ENCODE measurements at places on chromosomes 16 and 17.

- peak; percentile 46 for DNase-seq
Observed at GRCh38 chr16:324451-325334, 27.8 kb downstream of the AXIN1 start.

GRCh38 chr17:65079489-65079900 is 23.0 kb upstream of the GNA13 start:
- DNase-seq = no peak

DNA sequence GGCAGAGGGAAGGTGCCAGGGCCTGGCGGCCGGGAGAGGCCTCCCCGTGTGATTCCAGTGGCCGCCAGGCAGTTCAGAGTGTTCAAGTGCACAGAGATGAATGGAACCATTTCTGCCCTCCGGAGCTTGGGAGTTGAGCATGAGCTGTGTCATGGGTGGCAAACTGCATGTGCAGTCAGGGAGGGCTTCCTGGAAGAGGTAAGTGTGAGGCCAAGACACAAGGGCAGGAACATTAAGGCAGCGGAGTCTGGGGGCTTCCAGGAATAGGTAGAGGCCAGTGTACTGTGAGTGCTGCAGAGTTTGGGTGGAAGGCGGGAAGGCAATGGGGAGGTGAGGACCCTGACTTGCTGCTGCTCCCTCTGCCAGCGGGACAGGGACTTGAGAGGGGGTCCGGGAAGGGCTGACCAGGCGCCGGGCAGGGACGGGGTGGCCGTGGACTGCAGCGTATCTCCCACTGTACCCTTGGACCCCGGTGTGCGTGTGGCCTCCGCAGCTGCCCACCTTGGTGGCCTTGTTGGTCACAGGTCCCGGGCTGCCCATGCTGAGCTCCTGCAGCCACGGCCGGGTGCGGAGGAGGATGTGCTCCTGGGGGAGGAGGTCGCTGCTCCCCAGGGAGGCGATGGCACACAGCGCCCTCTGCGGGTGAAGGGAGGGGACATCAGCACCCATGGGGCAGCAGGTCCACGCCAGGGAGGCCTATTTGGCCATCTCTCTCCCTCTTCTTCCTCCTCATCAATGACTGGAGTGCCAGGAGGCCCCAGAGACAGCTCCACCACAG is 7.5 kb upstream of the CEP131 start:
- DNase-seq = no peak

GRCh38 chr17:9421525-9421924 is 154.1 kb downstream of the STX8 start:
- no peak for DNase-seq

DNA sequence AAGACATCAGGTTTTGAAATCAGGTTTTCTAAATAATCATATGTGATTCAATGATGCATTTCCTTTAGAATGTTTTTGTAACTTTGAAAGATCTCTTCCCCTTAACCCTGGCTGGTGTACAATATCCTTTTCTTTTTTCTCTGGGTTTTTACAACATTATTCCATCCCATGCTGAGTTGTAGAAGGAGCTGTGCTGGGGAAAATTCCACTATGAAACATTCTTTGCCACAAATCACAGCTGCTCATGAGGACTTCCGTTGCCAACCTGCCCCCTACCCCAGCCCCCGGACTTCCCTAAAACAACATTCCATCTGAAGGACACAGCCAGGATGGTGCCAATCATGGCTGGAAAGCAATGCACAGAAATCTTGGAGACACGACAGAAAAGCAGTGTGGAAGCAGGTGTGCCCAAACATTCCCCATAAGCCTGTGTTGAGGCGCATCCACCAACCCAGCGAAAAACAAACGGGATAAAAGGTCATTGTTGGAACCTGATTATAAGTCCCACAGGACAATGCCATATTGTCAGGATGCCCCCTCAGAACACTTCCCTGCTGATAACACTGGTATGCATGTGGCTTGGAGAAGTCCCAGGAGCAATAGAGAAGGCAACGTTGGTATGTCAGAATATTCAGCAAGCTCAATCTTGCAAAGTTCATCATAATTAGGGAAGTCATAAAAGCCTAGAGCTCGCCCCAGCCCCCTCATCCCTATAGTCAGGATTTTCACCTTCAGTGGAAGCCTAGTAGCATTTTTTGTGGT is 475.0 kb downstream of the HS3ST3B1 start:
- no peak for DNase-seq

DNA sequence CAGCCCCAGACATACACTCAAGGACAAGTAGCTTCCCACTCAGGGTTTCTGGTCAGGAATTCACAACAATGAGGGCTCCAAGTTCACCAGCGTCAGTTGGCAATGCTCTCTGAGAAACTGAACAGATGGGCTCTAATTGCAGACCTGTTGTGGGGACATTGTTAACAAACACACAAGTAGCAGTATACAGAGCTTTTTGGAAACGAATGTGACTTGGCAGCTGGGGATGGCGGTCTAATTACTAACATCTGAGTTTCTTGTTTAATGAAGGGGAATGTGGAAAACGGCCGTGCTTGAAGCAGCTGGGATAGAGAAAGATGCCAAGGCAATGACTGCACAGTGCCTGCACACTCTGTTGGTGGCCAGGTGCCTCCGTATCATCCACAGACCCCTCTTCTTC is 316.1 kb upstream of the IRX3 start:
- DNase-seq = no peak

- DNase-seq = no peak
Observed at GRCh38 chr17:80755650-80756405, 211.2 kb downstream of the RPTOR start.

DNA sequence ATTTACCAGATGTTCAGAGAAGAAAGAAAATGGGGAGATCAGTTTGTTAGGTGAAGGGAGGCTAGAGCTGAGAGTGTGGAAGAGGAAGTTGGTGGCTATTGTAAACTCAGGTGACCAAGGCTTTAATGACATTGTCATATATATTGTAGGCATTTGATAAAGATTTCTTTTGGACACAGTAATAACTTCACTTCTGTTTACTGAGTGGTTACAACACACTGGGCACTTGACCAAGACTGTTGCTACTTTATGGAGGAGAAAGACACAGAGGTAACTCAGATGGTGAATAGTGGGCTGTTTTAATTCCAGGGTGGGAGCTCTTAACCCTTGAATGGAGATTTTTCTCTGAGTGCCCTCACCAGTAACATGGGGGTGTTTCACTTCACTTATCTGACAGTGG is 46.0 kb downstream of the TNRC6A start:
- no peak for DNase-seq

- no peak for DNase-seq
Observed at GRCh38 chr17:41806685-41807445, 4.9 kb downstream of the P3H4 start.

- DNase-seq = no peak
Observed at GRCh38 chr16:87407511-87408112, 15.5 kb downstream of the MAP1LC3B start.

Measured in stimulated activated CD8-positive, alpha-beta memory T cell treated with anti-CD3 and anti-CD28 coated beads, Interleukin-15, amount 100 ng/mL, for 4 hours (primary cell).